NCI-H526 treated with DMSO at 0.1 percent for 48 hours (cell line): ENCODE measurements at places on chromosomes 6 and 20.

DNA sequence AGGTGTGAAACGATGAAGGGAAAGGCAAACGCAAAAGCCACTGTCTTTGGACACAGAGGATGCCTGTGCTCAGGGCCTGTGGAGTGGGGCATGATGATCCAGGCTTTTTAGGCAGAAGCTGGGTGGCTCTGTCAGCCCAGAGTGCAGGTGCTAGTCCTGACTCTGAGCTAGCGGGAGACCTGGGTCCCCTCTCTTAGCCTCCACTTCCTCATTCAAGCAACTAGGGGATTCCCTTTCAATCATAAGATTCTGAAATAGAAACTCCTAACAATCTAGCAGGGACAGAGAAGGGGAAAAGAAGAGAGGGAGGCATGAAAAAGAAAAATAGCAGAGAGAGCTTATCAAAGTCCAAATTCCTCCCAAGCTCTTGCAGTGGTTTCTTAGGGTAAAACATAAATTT, 7.6 kb upstream of the HIVEP2 start:
- no peak for DNase-seq

DNA sequence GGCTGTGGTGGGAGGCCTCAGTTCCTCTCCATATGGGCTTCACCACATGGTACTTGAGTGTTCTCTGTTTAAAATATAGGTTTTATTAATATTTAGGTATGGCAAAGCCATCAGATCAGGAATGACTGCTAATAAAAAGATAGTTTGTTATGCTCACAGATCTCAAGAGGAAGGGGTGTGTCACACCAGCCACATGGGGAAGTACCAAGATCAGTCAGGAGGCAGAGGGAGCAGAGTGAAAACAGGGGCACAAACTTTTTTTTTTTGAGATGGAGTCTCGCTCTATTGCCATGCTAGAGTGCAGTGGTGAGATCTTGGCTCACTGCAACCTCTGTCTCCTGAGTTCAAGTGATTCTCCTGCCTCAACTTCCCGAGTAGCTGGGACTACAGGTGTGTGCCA, 92.1 kb upstream of the GCM1 start:
- DNase-seq = no peak

- no peak for DNase-seq
Measured at GRCh38 chr6:90241229-90241880, 55.3 kb downstream of the BACH2 start.

DNA sequence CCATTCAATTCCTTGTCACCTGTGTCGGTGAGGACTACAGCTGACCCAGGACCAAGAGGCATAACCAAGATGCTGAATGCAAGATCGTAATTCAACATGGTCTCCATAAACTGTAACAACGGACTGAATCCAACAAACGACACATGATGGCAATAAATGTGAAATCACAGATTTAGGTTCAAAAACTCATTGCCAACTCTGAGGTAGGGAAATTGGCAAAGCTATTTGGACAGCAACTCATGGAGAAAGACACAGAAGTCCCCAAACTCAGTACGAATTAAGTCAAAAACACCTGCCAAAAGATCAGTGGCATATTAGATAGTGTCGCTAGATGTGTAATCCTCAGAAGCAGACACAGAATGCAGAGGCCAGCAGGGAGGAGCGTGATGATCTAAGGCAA, 25.0 kb downstream of the CPNE5 start:
- DNase-seq = no peak

- no peak for DNase-seq
Measured at GRCh38 chr20:64156136-64156885, 7.9 kb upstream of the MYT1 start.

- DNase-seq = no peak
Measured at GRCh38 chr6:28615955-28616747, 90.5 kb downstream of the GPX5 start.

GRCh38 chr20:62362590-62362940, 4.5 kb downstream of the LAMA5 start:
- no peak for DNase-seq
